Spinal cord (tissue), 10 donors: ENCODE measurements at places on chromosomes 2 and 18. TPM values are rescaled to one million over a fixed set of nuclear protein-coding genes. Genes with fewer than 3 reads are reported as not detected.

- no peak for DNase-seq
These were observed 19.2 kb downstream of the DTNA start for GRCh38 chr18:34729264-34729663.

DNA sequence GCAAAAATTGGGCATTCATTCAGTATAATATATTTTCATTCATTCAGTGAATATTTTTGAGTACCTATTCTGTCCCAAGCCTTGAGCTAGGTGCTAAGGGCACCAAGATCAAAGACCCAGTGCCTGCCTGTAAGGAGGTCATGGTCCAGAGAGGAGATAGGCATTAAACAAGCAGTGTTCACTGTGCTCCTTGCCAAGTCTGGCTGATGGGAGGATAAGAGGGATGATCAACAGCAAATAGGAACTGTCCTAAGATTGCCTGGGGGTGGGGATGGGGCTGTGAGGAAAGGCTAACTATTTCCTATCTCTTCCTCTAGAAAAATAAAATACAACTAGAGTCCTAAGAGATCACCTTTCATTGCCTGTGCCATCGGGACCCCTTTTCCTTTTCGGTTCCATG is 60.4 kb downstream of the SETBP1 start:
- DNase-seq = no peak

DNA sequence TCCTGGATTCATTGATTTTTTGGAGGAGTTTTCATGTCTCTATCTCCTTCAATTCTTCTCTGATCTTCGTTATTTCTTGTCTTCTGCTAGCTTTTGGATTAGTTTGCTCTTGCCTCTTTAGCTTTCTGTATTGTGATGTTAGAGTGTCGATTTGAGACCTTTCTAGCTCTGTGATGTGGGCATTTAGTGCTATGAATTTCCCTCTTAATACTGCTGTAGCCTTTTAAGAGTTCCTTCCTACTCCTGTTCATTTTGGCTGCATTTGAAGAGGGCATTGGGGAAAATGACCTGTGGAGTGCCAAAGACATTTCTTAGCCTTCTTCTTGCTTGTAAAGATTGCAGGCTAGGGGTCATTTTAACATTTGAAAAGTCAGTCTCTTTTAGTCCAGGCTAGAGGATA is 463.8 kb upstream of the GCFC2 start:
- no peak for DNase-seq

- DNase-seq = peak; percentile 73
These were observed 77.0 kb downstream of the LANCL1 start for GRCh38 chr2:210399440-210400041.

DNA sequence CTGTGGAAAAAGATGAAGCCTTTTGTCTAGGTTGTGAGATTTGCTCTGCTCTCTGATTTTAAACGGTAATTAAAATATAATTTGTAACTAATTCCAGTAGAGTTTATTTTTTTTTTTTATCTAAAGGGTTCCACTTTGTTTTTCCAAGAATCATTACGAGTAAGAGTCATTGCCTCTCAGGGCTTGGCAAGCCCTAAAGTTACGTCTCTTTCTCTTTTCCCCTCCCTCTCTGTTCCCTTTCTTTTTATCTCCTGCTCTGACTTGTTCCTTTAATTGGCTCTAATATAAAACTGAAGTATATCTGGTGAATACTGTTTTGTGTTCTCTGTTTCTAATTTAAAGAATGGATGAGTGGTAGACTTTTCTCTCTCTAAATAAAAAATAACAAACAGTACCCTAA is 75.8 kb downstream of the CALCRL start:
- DNase-seq = peak; percentile 4

The SPATA3 gene
- polyA plus RNA-seq = not detected

GRCh38 chr2:11477994-11478393 is 12.0 kb upstream of the E2F6 start:
- peak; percentile 95 for DNase-seq

DNA sequence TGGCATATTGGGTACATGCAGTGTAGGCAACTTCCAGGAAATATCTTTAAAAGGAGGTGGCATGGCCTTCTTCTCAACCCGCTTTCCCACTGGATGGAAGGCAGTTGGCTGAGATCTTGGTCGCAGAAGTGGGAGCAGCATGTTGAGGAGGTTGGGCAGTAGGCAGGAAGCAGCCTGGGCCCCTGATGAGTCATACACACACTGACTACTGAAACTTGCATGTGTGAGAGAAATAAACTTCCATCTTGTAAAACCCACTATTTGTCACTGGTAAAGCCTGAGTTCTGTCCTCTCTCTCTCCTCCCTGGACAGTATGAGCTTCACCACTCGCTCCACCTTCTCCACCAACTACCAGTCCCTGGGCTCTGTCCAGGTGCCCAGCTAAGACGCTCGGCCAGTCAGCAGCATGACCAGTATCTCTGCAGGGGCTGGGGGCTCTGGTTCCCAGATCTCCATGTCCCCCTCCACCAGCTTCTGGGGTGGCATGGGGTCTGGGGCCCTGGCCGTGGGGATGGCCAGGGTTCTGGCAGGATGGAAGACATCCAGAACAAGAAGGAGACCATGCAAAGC is 233.8 kb upstream of the SPRED2 start:
- DNase-seq = no peak

- DNase-seq = no peak
These were observed 107.2 kb upstream of the L3MBTL4 start for GRCh38 chr18:6521803-6522418.

GRCh38 chr18:12317664-12318333 is 9.8 kb downstream of the TUBB6 start:
- DNase-seq = no peak

The CXCR1 gene
- not detected for polyA plus RNA-seq

GRCh38 chr2:181528441-181528840 is 71.3 kb downstream of the ITGA4 start:
- DNase-seq = no peak

The CFAP65 gene
- 5.3 TPM for polyA plus RNA-seq

The FHOD3 gene
- 53.4 TPM for polyA plus RNA-seq

DNA sequence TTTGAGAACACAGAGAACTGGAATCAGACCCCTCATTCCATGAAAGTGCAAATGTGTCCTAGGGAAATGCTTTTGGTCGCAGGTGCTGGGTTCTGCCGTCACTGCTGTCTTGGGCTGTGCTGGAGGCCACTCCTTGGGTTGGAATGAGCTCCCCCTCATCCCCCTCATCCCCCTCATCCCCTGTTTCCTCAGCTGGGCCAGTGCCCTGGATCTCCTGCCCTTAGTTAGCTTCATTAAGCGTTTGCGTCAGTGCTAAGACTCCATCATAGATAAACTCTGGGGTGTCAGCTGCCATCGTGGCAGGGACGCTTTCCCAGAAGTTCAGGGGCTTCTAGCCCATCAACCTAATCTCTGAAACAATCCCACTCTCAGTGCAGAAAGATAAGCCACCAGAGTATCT is 97.1 kb upstream of the ZNF516 start:
- DNase-seq = no peak
